Fibroblast of skin of right biceps (primary cell): ENCODE measurements at places on chromosomes 16 and 17.

- no peak for DNase-seq
Measured at GRCh38 chr17:13293421-13293820, 275.6 kb upstream of the ELAC2 start.

DNA sequence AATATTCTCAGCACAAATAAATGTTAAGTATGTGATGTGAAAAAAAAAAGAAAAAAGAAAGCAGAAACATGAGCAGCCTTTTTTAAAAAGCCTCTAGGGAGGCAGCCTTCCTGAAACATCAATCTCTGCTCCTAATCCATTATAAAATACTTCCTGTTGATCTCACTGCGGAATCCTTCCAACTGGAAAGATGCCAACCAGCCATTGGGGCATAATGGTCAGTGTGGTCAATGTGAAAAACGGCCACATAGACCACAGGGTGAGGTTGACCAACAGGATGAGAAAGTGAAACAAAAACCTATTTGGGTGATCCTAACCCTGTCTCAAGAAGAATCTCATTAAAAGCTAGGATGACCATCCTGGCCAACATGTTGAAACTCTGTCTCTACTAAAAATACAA, 26.1 kb upstream of the ABCA8 start:
- DNase-seq = peak; percentile 50

DNA sequence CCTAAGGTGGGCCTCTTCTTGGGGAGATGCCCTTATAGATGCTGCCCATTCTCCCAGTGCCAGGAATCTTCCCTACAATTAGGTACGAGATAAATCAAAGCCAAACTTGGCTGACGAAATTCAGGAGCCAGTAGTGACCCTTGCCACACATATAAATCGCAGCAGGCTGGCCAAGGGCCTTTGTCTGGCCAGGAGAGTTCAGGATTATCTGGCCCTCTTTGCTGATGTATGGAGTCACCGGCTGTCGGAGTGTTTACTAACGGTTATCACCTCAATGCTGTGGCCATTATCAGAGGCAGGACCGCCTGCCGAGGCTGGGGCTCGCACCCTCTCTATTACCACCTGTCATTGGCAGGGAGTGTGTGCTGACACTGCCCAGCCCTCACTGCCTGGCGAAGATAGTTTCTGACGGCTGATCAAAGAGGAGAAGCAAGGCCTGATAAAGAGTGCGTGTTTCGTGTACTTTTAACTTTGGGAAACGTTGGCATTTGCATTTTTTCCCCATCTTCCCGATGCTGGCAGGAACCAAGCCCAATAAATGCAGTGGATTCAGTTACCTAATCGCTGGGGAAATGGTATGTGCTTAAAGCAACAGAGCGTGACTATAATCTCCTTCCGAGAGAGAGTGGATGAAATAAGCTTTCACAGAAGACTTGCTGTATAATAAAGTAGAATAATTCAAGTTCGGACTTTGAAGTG, 32.8 kb upstream of the TBX2 start:
- no peak for DNase-seq

DNA sequence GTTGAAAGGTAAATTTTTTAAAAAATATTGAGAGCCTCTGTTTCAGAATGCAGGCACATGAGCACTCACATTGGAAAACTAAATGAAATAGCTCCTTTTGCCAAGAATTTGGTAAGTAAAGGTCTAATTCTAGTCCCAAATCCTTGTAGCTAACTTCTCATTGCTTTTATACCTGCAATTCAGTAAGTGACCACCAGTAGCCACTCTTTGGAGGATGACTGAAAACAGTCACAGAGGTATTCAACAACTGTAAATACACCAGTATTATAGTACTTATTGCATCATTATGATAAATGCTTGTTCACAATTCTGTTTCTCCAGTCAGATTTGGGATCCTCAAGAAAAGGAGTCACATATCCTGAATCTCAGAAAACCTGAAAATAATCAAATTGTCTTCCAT, 562.4 kb upstream of the CDH11 start:
- no peak for DNase-seq

- peak; percentile 95 for DNase-seq
Measured at GRCh38 chr16:3690470-3690928, 26.8 kb downstream of the TRAP1 start.

DNA sequence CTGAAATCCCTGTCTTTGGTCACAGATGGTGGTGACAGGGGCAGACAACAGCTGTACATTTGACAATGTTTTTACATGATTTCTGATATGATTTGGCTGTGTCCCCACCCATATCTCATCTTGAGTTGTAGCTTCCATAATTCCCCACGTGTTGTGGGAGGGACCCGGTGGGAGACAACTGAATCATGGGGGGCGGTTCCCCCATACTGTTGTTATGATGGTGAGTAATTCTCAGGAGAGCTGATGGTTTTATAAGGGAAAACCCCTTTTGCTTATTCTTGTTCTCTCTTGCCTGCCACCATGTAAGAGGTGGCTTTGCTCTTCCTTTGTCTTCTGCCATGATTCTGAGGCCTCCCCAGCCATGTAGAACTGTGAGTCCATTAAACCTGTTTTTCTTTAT, 353.9 kb downstream of the CPPED1 start:
- peak; percentile 17 for DNase-seq

DNA sequence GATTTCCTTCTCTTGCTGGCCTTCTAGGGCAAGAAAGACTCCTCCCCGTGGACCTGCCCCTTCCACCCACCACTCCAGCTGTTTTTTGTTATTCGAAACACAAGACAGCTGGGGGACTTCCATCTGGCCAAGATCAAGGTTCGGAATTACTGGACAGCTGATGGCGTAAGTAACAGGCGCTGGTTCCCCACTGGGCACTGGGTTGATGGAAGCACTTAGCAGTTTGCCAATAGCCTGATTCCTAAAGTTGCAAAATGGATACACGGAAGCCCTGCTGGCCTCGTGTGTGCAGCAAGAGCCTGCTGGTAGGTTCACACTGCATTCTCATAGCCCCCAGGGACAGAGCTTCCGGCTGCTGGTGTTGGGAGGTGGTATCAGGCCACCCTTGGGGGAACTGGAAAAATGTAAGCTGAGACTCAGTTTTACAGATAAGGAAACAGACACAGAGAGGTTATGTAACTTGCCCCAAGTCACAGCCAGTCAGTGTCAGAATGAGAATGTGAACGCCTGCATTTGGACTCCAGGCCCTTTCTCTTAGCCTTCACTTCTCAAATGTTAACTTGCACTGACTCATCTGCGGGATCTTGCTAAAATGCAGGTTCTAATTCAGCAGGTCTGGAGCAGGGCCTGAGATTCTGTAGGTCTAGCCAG, 171.7 kb downstream of the KATNIP start:
- peak; percentile 39 for DNase-seq

DNA sequence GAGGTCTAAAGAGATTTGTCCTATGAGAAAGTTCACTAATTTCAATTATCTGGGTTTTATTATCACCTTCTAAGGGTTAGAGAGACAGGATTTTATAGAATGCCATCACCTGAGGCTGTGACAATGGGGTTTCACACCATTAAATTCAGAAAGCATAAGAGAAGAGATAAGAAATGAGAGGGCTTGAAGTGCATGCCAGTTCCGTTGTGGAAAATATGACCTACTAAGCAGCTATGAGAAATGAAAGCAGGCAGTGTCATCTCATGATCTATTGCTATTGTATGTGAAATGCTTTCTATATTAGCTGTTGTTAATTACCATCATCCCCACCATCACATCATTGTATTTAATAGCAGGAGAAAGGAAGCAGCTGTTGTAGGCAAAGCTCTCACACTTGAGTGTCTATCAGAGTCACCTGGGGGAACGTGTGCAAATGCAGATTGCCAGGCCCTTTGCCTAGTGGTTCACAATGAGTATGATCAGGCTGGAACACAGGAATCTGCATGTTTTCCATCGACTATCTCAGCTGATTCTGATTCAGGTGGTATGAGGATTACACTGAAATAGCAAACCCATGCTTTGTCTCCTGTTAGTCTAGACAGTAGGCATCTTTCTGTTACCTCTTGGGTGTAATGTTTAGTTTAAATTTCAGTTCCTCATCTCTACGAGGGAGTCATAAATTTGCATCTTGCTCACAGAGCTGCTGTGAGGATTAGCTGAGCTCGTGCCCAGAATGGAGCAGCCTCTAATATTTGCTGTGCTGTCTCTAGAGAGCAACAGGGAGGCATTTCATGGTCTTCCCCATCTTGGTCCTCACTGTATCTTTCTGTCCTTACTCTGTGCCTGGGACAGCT, 256.4 kb downstream of the CDH13 start:
- no peak for DNase-seq

- DNase-seq = peak; percentile 45
Measured at GRCh38 chr17:50640686-50641351, 6.1 kb downstream of the ABCC3 start.

- DNase-seq = peak; percentile 33
Measured at GRCh38 chr16:50671644-50672260, 9.4 kb downstream of the SNX20 start.

DNA sequence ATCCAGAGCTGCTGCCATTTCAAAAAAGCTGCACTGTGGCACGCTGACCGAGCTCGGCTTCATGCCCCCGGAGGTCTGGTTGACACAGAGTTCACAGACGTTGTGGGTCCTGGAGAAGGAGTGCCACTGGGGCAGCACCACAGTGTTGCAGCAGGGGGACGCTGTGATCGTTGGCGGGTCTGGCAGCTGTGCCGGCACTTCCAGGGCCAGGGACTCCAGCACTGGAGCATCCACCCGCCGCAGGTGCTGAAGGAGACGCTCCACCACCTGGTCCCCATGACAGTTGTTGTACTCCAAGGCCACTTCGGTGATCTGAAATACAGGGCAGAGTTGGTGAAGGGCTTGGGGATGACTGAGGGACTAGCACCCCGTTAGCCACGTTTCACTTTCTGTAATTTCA, 23.5 kb downstream of the SNN start:
- no peak for DNase-seq

DNA sequence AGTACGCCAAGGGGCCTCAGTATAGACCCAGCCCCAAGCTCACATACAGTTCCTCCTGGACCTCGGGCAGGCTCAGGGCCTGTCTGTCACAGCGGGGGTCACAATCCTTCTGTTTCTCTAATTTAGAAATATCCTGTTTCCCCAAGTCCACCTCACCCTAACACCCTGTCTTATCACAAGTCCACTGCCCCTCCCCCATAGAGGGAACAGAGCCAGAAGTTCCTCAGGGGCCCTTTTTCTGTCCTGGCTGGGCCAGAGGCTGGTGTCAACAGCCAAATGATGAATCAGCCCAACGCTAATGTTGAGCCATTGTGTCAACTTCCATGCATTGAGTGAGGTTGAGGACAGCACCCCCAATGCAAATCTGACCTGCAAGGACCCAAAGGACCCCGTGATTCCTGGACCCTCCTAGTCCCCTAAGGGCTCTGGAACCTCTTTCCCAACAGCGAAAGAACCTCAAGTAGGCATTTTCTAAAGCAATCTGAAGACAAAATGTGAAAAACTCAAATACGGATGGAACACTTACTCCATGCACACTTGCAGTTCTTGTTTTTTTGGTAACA, 58.6 kb downstream of the PECAM1 start:
- peak; percentile 25 for DNase-seq

- DNase-seq = no peak
Measured at GRCh38 chr16:50071075-50071671, 5.4 kb downstream of the HEATR3 start.

DNA sequence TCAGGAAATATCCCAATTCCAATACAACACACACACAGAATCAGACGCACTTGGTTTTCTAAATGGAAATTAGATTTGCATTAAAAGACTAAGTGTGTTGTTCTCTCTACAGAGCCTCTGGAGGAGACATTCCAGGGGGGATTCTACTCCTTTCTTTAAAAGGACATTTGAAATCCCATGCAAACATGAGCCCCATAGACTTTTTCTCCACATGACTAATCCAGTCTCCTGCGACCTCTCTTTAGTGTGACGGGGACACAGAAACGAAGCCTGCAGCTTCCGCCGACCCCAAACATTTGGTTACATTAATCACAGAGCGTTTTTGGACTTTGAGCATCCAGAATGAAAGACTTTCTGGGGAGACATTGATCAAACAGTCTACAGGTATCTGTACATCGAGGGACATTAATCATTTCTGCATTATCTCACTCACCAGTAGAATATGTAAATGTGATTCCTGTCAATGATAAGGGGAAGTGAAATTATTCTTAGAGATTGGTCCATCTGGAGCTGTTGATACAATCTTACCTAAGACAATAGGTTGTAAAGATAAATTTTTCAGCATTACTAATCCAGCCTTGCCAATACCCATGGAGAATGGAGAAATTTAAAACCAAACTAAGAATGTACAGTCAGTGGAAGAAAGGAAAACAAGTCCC, 103.4 kb upstream of the IRX3 start:
- no peak for DNase-seq

- DNase-seq = no peak
Measured at GRCh38 chr17:21379080-21379711, 3.0 kb downstream of the KCNJ12 start.

DNA sequence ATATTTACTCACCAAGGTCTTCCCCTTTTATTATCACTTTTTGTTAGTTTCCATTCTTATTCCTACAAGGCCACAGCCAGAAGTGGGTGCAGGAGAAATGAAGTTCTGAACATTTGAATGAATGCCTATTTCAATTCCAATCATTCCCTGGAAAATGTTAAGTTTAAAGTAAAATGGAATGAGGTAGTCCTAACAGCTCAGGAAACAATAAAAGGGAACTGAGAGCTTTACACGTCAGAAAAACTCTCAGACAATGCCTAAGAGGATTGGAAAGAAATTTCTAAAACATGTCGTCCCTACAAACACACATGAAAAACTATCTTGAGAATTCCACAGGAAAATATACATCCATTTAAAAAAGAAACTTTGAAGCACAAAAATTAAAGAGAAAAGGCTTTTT, 238.8 kb downstream of the STX8 start:
- DNase-seq = no peak
